ENCODE measurements at places on chromosomes 3 and 15. TPM values are rescaled to one million over a fixed set of nuclear protein-coding genes. Genes with fewer than 3 reads are reported as not detected.

The ITPKA gene
- not detected for total RNA-seq

The UQCC5 gene
- 8.5 TPM for total RNA-seq

The SERINC4 gene
- 0.37 TPM for total RNA-seq

The ZCWPW2 gene
- 0.50 TPM for total RNA-seq

The CDHR4 gene
- total RNA-seq = not detected

The ACTRT3 gene
- 0.23 TPM for total RNA-seq

The CFAP100 gene
- not detected for total RNA-seq

The NUP210 gene
- 196 TPM for total RNA-seq

The FGD5 gene
- total RNA-seq = 0.15 TPM

The ALPK3 gene
- 0.15 TPM for total RNA-seq

The ANKRD63 gene
- 0.17 TPM for total RNA-seq

The SAXO2 gene
- total RNA-seq = 13.9 TPM
